ENCODE measurements at places on chromosomes 12 and 14.
A peak's percentile ranks its signal among the peaks of the same experiment; 100 is the strongest.

DNA sequence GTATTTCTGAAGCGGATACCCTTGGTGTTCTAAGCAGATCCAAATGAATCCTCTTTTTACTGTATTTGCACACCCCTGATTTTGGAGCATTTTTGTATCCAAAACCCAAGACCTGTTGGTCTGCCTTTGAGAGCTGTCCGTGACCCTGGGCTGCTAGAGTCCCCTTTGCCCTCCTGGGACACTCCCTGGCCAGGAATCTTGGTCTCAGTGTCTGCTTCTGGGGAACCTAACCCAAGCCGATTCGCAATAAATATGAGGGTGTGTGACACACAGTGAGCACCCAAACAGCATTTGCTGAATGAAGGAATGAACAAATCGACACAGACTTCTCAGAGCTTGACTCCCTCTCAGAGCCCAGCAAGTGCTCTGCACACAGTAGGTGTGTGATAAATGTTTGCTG, 92.9 kb downstream of the SCARB1 start:
- no peak for DNase-seq

DNA sequence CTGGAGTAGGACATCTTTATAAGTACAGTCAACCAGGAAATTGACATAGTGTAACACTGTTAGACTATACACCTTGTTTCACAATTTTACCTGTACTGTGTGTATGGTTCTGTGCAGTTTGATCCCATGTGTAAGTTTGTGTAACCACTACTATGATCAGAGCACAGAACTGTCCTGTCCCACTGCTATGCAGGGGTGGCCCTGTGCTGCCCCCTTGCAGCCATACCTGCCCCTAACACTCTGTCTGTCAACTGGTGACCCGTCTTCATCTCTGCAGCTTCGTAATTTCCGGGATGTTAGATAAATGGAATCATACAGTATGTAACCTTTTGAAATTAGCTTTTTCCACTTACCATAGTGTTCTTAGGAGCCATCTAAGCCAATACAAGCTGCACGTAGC, 58.7 kb upstream of the RD3L start:
- peak; percentile 56 for DNase-seq

GRCh38 chr14:33165144-33165925, 226.7 kb downstream of the NPAS3 start:
- DNase-seq: peak; percentile 2

- no peak for DNase-seq
Observed at GRCh38 chr14:51282517-51282916, 42.5 kb downstream of the TMX1 start.

DNA sequence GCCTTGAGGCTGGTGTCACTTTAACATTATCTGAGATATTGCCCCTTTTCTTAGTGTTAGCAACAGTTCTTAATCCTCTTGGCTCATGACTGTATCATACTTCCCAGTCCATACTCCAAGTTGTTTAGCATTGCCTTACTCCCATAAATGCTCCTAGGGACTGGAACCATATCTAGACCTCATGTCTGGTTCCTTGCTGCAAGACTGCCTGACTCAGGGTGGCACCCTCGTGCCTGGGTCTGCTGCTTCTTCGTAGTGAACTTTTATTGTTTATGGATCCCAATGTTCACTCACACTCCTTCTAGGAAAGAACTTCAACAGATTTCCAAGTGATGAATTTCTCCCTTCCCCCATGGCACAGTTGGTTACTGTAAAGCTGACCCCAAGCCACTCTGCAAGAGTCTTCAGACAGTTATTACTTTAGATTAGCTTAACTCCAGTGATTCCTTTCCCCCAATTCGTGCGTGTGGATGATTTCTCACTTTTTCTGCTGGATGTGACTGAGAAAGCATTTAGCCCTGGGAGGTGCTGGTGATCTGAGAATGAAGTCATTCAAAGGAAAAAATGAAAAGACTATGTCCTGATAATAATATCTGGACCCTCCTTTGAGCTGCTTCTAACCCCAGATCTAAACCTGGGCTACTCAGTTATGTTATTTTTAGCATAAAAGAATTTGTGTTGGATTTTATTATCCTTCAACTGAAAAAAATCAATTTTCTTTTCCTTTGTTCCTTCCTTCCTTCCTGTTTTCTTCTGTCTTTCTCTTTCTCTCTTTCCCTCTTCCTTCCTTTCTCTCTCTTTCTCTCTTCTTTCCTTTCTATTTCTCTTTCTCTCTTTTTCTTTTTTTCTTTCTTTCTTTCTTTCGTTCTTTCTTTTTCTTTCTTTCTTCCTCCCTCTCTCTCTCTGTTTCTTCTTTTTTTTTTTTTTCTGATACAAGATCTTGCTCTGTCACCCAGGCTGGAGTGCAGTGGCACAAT, 47.5 kb upstream of the PPP1R12A start:
- no peak for DNase-seq

DNA sequence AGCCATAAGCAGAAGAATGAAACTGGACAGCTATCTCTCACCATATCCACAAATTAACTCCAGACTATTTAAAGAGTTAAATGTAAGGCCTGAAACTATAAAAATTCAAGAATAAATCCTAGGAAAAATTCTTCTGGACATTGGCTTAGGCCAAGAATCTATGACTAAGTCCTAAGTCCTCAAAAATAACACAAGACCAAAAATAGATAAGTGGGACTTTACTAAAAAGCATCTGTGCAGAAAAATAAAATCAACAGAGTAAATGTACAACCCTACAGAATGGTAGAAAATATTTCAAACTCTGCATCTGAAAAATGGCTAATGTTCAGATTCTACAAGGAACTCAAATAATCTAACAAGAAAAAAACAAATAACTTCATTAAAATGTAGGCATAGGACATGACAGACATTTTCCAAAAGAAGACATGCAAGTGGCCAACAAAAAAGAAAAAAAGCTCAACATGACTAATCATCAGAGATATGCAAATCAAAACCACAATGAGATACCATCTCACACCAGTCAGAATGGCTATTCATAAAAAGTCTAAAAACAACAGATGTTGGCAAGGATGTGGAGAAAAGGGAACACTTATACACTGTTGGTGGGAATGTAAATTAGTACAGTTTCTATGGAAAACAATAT, 61.0 kb upstream of the PPFIA2 start:
- no peak for DNase-seq

- no peak for DNase-seq
Observed at GRCh38 chr14:83992857-83993256, 1537.1 kb upstream of the FLRT2 start.

DNA sequence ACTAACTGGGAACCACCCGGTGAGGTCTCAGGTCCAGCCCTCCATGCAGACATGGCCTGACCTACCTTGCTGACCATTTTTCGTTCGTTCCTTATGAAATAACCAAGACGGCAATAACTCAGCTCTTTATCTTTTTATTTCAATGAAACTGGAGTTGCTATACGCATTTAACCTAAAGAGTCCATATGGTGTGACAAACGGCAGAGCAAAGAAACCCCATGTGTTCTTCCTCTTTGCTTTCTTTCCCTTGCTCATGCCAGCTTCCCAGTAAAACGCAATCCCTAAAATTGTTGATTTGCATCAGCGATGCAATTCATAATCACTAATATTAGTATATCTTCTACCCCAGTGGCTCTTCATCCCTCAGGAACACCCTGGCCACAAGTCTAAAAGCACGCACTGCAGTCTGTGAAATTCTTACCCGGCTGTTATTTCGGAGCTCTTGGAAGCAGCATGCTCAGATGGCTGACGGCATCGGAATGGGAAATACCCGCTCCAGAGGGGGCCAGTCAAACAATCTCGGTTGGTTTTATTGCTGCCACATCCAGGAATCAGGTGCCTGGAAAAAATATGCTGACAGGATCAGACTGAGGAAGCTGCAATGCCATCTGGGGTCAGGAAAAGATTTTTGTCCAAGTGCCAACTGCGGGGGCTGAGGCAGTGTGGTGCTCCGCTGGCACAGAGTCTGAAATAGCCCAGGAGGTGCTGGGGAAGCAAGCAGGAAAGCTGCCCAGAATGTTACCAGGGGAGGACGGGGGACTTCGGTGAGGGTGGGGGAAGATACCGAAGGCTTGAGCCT, 28.2 kb upstream of the KCNA1 start:
- no peak for DNase-seq

DNA sequence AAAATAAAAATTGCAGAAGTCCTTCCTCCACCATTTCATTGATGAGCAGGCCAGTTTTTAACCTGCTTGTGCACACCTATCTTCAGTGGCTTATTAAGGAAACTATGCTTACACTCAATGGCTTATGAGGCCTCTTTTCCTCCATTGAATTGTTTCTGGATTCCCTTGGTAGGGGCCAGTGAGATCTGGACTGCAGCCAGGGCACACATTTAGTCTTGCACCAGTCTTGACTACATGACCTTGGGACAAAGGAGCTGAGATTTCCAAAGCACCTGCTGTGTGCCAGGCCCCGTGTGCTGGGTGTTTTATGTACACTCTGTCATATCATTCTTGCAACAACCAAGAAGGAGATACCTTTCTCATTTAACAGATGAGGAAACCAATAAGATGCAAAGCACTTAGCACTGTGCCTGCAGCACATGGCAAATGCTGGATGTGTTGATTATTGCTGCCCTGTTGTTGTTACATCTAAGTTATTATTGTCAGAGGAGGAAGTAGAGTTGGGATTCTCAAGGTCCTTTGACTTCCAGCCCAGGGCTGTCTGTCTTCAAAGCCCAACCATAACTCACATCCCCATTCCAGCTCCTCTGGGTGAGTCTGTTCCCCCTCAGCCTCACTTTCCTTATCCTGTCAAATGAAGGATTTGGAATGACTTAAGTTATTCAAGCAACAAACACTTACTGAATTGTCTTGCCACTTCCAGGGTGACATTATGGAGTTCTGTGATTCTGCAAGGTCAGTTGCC, 31.6 kb upstream of the RIN3 start:
- DNase-seq: no peak

GRCh38 chr14:91354979-91355685, 62.5 kb downstream of the CCDC88C start:
- no peak for DNase-seq

- DNase-seq: no peak
Observed at GRCh38 chr14:79466938-79467527, 744.3 kb downstream of the DIO2 start.

- DNase-seq: no peak
Observed at GRCh38 chr12:51898937-51899336, 8.4 kb upstream of the ACVRL1 start.

GRCh38 chr14:79583738-79584408, 627.4 kb downstream of the DIO2 start:
- no peak for DNase-seq

DNA sequence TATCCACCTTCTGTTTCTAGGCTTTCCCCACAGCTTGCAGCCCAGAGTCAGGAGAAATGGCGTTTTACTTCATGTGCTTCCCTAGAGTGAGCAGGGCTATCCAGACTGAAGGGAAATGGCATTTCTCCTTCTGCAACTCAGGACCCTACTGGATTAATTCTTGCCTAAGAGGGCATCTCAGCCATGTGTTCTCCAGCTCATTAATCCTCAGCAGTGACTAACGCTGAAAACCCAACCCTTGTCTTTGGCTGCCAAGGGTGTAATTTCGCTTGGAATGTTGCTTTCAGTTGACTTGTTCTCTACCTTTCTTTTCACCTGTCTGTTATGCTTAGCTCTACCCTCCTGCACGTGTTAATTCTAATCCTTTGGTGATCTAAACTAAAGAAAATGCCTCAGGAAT, 21.0 kb upstream of the EMP1 start:
- DNase-seq: no peak

DNA sequence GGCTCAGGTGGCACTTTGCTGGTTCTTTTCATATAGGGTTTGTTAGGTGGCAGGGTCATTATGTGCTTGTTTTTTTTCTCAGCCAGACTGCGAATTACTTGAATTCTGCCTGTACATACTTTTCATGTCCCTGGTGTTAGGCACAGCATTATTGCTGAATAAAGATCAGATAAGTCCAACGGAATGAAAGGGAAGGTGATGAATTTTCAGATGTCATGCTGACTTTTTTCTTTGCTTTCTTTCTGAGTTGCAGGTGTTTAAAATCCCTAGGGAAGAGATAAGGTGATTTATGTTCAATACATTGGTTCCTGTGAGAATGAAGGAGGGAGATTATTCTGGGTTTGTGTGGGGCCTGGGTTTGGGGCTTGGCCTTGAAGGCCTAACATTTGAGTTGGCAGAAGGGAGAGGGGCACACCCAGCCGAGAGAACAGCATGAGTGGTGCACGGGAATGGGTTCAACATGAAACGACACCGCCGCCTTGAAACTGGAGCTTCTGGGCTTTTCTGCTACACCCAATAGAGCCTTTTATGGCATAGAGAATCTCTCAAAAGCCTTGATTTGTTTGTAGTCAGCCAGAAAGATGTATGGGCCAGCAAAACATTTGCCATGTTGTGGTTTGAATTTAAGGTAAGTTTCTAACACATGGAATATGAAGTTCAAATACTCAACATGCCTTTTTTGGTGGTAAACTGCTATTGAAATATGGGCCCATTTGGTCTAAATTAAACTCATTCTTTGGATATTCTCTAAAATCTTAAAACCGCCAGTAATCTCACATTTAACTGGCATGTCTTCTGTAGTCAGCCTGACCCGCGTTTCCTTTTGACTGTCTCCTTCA, 477.0 kb downstream of the PCNX1 start:
- no peak for DNase-seq

- DNase-seq: no peak
Observed at GRCh38 chr12:87870493-87871460, 158.4 kb downstream of the C12orf50 start.

DNA sequence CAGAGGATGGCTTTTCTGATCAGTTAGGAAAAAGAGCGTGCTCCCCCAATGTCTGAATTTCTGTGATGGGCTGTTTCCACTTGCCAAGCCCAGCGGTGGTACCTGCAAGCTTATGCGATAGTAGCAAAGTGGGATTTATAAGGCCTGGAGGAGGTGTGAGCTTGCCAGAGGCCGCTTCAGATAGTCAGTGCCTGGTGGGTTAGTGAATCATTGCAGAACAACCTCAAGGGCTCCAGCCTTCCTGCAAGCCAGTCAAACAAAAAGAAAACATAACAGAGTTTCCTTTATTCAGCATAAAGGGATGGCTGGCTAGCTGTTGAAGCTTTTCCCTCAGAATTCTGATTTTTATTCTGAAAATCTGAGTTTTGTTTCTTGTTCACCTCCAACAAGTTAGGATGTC, 7.6 kb upstream of the BMP4 start:
- no peak for DNase-seq

- no peak for DNase-seq
Observed at GRCh38 chr12:93244514-93245077, 133.1 kb upstream of the NUDT4 start.

- DNase-seq: no peak
Observed at GRCh38 chr14:90981636-90982035, 78.8 kb downstream of the RPS6KA5 start.

GRCh38 chr12:19435831-19436497, 3.3 kb upstream of the AEBP2 start:
- DNase-seq: no peak

GRCh38 chr14:67447033-67447381, 35.0 kb upstream of the PLEK2 start:
- DNase-seq: no peak

GRCh38 chr12:46445093-46445492, 72.5 kb upstream of the SLC38A2 start:
- no peak for DNase-seq

- DNase-seq: no peak
Observed at GRCh38 chr12:7769999-7770398, 5.0 kb downstream of the NANOGNB start.

- no peak for DNase-seq
Observed at GRCh38 chr12:117622741-117623140, 261.3 kb upstream of the NOS1 start.

GRCh38 chr12:47717443-47718193, 7.7 kb downstream of the ENDOU start:
- DNase-seq: peak; percentile 89

- peak; percentile 45 for DNase-seq
Observed at GRCh38 chr12:3662521-3662921, 90.4 kb downstream of the CRACR2A start.

All from hematopoietic multipotent progenitor cell treated with erythropoietin and hydrocortisone succinate and interleukin-3 and kit ligand, for 6 days (in vitro differentiated cells).